ENCODE measurements at places on chromosomes 2 and 18.

DNA sequence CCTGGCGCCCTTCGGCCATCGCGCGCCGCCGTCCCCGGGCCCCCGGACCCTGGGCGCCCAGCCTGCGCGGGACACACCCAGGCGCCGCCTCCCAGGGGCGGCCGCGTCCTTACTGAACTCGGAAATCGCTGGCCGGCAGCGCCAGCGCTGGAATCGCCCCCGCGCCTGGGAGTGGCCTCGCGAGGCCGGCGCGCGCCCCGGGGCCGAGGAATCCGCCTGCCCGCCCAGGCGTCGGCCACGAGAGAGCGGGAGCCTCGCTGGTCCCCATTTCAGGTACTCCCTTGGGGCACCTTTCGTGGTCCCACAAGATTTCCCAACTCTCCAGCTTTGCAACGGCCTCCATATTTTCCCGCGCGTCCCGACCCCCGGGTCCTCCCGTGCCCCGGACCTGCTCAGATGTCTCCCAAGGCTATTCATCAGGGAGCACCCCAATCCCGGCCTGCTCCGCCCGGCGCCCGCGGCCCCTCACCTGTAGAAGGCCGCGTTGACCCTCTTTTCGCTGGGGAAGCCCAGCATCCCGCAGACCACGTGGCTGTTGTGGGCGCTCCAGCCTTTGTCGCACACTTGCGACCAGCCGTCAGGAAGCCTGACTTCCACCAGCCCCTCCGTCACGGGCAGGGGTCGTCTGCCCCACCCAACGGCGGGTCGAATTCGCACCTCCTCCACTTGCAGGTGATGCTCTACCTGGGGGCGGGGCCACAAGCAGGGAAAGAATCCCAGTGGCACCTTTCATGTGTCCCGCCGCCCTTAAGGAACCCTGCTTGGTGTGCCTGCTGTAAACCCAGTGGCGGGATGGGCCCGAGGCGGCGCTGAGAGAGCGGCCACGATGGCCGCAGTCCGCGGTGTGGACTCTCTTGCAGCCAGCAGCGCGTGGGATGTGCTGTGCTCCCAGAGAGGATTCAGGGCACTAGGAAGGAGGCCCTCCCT, 4.6 kb downstream of the LOXL3 start:
- no peak for DNase-seq

DNA sequence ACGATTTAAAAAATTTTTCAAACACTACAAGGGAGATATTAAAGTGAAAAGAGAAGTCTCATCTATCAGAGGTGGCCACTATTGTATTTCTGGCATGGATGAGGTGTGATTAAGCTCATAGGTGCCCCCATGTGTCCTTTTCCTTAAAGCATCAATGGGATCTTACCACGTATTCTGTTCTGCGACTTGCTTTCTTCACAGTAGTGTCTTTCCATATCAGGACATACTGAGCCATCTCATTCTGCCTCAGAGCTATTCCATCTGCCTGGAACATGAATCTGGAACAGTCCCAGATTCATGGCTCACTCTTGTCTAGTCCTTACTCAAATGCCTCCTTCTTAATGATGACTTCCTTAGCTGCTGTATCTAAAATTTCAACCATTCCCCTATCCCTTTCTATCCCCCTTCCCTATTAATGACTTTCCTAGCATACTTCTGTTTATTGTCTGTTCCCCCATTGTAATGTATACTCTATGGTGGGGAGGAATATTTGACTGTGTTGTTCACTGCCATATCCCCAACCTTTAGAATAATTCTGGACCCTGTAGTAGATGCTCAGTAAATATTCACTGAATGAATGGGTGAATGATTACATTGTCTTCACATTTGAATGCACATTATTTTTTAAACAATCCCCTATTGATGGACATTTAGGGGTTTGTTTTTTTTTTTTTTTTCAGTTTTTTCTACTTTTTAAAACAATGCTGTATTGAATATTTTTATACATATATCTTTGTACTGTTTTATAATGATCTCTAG, 11.1 kb downstream of the STAMBP start:
- DNase-seq = no peak

- no peak for DNase-seq
Observed at GRCh38 chr2:186535861-186536260, 49.8 kb downstream of the ZC3H15 start.

DNA sequence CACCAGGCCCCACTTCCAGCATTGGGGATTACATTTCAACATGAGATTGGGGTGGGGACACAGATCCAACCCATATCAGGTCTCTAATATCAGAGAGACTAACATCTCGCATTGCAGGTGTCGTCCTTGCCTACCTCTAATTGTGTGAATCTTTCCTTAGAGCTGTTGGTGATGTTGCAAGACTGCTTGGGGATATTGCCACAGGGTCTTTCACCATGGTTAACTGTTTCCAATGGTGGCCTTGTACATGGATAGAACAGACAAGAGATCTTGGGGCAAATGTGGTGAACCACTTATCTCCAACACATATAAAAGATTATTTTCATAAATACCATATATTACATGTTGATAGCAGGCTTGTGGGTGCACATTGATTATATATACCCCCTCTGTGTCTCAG, 270.3 kb upstream of the LINC00305 start:
- DNase-seq = no peak

- no peak for DNase-seq
Observed at GRCh38 chr18:21270453-21270852, 28.4 kb downstream of the GREB1L start.

- no peak for DNase-seq
Observed at GRCh38 chr2:241225545-241225944, 37.1 kb downstream of the ANO7 start.

DNA sequence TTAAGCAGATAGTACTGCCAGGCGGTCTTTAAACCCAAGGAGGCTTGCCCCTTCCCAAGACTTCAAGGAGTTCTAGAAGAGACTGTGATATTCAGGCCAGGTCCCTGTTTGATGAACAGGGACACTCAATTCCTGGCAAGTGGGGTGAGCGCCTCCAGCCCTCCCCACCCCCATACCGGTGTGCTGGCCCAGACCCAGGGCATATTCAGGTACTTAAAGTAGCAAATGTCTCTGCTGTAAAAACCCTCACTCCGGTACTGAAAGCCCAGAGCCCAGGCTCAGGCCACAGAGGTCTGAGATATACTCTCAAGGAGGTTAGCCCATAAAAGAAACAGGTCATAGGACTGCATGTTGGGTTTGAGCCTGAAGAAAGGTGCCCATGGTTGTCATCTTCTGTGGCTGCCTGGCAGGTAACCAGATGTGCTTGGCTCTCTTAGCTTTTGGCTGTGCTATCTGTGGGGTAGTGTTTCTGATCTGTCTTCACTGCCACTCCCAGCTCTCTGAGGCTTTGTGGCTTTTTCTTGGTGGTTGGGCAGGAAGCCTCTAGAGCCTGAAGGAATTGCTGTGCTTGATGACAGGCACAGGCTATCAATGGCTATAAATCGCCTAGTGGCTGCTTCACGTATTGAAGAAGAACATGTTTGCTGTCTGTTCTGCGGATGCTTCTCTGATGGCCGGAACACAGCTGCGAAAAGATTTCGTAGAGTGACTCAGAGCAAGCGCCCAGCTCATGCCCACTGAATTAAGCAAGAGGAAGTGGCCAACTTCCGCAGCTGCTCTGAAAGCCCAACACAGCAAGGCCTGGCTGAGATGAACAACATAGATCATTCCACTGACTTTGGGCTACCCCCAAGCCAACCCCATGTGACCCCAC, 63.3 kb upstream of the ALPP start:
- DNase-seq = no peak

DNA sequence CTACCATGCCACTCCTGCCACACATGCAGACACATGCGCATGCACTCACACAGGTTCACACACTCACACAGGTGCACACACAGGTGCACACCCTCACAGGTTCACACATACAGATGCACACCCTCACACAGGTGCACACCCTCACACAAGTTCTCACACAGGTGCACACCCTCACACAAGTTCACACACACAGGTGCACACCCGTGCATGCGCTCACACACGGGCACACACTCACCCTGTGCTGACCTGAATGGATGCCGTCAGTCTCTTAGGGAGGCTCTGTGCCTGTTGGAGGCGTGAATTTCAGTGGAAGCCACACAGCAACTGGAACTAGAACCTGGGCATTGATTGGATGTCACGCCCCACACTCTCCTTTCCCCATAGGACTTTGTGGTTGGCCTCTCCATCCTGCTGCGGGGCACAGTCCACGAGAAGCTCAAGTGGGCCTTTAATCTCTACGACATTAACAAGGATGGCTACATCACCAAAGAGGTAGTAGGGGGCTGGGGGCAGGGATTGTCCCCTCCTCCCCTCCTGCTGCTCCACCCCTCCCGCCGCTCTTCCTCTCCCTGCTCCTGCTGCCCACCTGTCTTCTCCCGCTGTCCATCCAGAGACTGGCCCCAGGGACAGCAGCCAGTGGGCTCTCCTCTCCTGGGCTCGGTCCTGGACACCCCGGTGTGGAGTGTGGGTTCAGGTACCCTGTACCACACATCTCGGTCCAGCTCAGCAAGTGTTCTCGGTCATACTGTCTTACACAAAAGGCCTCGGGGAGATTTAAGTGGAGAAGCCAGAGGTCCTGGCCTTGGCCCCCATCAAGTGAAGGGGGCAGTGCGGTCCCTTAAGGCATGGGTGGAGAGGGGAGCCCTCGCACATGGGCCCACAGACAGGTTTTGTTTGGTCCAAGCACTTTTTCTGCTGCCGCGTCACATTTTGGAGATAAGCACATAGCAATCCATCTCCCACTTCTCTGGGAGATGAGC, 21.0 kb upstream of the FAHD2A start:
- no peak for DNase-seq

DNA sequence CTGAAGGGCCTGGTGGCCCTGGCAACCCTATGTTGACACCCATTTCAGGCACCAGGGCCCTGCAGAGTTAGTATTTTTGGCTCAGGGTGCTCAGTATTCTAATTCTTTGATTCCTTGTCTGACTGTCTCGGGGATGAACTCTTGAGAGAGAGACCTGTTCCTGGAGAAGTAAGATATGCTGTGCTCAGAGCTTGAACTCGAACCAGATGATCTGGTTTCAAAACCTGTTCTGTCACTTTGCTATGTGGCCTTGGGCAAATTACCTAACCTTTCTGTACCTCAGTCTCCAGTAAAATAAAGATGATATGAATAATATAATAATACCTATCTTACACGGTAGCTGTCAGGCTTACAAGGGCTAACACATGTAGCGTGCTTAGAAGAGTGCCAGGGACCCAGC, 294.2 kb downstream of the DYSF start:
- DNase-seq = no peak

DNA sequence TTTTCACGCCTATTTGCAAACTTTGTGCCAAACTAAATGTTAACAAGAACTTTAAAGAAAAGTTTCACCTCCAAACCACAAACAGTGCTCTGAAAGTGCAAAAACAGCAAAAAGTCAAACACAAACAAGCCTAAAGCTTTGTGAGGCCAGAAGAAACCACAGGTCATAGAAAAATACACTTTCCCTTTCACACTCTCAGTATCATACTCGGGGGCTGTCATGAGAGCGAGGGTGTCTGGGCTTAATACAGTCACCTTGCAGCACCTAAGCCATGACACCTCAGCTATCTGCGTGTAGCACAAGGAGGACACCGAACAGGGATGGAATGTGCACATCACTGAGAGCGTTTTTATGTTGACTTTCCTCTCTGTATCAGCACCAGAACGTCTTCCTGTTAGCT, 26.6 kb upstream of the SEH1L start:
- no peak for DNase-seq

DNA sequence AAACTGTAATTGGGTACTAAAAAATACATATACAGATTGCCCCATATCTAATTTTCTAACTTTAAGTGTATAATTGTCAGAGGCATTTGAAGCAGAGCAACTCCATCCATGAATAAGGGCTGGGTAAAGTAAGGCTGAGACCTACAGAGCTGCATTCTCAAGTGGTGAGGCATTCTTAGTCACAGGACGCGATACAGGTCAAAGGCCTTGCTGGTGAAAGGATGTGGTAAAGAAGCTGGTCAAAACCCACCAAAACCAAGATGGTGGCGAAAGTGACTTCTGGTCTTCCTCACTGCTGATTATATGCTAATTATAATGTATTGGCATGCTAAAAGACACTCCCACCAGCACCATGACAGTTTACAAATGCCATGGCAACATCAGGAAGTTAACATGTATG, 50.0 kb downstream of the SLC8A1 start:
- DNase-seq = no peak

GRCh38 chr2:64101141-64101591, 43.1 kb downstream of the PELI1 start:
- no peak for DNase-seq

GRCh38 chr2:213806125-213806726, 522.0 kb downstream of the SPAG16 start:
- peak; percentile 48 for DNase-seq

DNA sequence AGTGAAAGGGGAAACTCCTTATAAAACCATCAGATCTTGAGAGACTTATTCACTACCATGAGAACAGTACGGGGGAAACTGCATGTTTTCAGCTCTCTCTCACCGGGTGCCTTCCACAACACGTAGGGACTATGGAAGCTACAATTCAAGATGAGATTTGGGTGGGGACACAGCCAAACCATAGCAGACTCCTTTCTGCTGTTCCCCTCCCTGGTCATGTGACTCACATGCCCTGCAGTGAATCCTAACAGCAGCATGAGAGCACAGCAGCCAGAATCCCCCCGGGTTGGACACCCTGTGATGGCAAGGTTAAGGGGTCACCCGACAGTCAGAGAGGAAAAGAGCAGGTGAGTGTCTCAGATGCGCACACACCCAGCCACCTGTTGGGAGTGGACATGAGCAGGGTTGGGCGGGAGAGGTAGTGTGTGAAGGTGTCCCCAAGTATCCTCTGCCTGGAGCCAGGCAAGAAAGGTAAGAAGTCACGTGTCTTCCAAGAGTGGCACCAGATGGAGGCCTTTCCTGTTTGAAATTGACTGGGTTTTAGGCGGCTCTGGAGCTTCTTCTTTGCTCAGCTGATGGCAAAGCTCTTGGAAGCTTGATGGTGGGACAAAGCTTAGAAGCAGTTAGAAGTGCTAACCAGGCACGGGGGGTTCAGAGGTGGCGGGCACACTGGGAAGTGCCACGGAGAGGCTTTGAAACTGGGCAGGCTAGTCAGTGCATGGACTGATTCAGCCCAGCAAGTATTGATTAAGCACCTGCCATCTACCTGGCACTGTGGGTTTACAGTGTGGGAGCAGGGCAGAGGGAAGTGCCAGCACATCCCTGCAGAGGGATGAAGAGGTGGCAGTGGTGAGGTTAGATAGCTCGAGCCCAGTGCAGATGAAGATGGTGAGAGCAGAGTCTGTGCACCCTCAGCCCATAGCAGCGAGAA, 68.7 kb downstream of the RHOB start:
- no peak for DNase-seq

DNA sequence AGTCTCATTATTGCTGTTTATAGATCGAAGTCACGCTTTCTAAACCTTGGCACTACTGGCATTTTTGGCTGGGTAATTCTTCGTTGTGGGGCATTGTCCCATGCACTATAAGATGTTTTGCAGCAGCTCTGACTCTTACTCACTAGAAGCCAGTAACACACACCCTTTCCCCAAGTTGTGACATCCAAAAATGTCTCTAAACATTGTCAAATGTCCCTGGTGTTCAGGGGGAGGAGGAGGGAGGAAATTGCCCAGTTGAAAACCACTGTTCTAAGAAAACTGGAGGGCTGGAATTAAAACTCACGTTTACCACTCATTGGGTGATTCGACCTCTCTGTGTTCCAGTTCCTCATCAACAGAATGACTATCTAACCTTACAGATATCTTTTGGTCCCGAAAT, 115.7 kb upstream of the KLF7 start:
- no peak for DNase-seq

- DNase-seq = no peak
Observed at GRCh38 chr2:236872981-236873380, 212.7 kb upstream of the COPS8 start.
